Hematopoietic multipotent progenitor cell treated with erythropoietin and hydrocortisone succinate and interleukin-3 and kit ligand, for 4 days (in vitro differentiated cells): ENCODE measurements at places on chromosomes 7 and 10.

- DNase-seq, result no peak
Observed at GRCh38 chr10:52956861-52957260, 184.3 kb upstream of the MBL2 start.

- no peak for DNase-seq
Observed at GRCh38 chr7:17631061-17631460, 309.2 kb downstream of the SNX13 start.

DNA sequence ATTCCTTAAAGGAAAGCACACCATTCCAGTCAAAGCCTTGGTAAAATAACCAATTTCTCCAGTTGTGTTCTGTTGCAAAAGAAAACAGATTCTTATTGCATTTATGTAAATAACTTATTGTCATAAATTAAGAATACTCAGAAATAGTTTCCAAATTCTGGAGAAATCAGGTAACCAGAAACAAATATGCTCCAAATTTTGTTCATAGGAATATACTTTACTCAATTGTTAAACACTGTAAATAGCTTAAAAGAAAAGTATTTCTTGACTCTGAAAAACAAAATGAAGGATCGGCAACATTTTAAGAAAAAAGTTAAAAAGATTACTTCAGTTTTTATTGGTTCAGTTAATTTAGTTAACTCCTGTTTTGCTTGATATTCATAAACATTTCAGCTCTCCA, 67.1 kb upstream of the PIK3CG start:
- DNase-seq, result no peak

GRCh38 chr10:61272781-61273180, 180.4 kb downstream of the TMEM26 start:
- no peak for DNase-seq
